Activated CD8-positive, alpha-beta memory T cell treated with anti-CD3 and anti-CD28 coated beads for 48 hours (primary cell): ENCODE measurements at places on chromosomes 4 and X.

GRCh38 chr4:14700544-14700943, 301.7 kb upstream of the CPEB2 start:
- no peak for DNase-seq

DNA sequence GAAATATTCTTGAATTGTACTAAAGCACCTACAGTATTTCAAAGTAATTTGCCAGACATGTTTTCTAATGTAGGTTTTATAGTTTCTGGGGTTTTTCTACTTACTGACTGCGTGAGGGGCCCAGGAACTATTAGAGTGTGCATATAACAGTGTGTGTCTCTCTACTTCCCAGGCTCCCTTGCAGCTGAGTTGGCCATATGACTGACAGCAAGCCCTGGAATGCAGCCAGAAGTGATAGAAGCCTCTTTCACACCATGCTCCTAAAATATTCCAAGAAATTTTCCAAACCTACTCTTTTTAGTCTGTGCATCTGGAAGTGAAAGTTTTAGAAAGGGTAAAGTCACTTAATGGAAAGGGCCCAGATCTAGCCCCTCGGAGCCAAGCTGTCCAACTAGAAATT, 96.7 kb upstream of the SLC7A11 start:
- DNase-seq, result no peak

- no peak for DNase-seq
Observed at GRCh38 chrX:124234348-124234747, 98.1 kb upstream of the TEX13D start.

DNA sequence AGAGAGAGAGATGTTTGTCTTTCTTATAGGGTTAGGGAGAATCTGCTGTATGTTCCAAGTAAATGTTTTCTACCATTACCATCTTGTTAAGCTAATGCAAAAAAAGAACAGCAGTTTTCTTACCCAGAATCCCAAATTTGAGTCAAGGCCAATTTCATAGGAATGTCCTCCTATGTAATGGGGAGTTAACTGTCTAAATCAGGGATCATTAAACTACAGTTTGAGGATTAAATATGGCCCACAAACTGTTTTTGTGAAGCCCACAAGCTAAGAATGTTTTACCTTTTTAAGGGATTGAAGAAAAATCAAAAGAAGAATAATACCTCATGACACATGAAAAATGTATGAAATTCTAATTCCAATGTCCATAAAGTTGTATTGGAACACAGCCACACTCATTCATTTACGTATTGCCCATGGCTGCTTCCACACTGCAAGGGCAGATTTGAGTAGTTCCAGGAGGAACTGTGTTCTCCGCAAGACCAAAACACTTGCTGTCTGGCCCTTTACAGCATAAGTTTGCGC, 113.2 kb upstream of the SPRY1 start:
- no peak for DNase-seq

- no peak for DNase-seq
Observed at GRCh38 chr4:110119880-110120279, 78.5 kb downstream of the ELOVL6 start.

DNA sequence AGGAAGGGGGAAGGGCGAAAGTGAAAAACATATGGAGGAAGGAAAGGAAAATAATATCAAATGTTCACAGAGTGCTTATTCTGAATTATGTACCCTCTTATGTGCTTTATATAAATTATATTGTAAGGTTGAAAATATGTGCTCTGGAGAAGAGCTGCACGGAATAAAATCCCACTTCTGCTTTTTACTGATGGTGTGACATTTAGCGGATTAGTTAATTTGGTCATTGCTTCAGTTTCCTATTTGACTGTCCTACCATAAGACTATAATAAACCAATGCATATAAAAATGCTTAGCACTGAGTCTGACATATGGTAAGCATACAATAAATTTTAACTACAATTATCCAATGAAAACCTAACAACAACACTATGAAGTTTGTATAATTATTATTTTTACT, 86.2 kb downstream of the NPFFR2 start:
- no peak for DNase-seq

GRCh38 chr4:115453416-115453815, 340.0 kb upstream of the NDST4 start:
- no peak for DNase-seq

GRCh38 chrX:148601034-148601433, 100.6 kb downstream of the AFF2 start:
- DNase-seq, result no peak

DNA sequence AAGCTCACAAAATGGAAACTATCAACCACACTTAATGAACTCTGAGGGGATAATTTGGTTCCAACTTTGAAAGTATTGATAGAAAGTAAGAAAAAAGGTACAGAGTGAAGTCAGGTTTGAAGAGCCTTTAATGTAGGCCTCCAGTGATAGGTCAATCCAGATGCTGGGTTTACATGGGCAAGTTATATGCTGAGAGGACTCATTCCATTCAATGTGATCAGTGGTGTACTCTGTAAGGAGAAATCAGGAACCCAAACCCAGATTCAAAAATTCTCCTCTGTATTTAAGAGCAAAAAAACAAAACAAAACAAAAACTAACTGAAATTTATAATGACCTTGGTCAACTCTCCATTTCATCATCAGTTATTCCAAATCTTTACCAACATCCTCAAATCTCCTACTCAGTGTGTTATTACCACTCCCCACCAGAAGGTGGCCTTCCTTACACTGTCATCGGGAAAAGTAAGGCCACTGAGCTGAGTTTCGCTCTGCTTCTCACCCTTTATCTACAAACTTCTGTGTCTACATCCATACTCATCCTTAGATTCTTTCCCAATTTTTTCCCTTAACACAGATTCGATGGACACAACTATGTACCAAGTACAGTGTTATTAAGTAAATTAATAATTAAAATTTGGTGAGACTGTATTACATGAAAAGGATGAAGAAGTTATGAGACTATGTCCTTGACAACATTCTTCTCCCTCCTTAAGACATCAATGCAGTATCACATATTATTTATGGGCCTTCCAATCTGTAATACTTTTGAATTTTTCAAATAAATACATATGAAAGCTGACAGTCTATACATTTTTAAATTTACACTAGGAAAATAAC, 88.3 kb downstream of the ZAR1 start:
- no peak for DNase-seq

- DNase-seq, result no peak
Observed at GRCh38 chr4:82585690-82586435, 24.1 kb upstream of the TMEM150C start.

DNA sequence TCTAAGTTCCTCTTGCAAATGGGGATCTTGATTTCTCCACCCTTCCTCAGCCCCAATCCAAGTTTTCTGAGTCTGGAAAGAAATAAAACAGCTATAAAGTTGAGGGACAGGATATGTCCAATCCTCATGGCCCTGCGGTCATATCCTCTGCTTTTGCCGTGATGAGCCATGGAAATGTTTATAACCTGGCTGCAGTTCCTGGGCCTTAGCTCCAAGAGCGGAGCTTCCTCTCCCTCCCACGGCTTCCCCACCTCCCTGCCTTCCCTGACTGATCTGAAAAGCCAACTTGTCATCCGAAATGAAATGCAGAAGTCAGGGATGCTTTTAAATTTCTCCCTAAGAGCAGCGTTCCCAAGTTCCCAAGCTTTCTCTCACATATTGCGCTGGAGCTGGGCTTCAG, 221.5 kb upstream of the SFRP2 start:
- DNase-seq, result no peak

DNA sequence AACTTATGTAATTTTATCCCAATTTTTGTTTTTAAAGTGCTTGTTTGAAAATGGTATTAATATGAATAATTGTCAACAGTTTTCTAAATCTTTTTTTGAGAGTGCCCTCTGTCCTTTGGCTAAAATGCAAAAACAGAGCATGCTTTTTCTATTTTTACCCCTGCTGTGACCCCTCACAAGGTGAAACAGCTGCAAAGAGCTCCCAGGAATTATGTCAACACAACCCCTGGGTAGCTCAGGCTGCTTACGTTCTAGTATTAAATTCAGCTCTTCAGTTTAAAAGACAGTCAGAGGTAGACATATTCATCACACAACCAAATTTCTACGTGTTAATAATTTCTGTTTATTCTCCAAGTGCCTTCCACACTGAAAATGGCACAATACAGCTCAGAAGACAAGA, 367.5 kb downstream of the PRDM5 start:
- no peak for DNase-seq

DNA sequence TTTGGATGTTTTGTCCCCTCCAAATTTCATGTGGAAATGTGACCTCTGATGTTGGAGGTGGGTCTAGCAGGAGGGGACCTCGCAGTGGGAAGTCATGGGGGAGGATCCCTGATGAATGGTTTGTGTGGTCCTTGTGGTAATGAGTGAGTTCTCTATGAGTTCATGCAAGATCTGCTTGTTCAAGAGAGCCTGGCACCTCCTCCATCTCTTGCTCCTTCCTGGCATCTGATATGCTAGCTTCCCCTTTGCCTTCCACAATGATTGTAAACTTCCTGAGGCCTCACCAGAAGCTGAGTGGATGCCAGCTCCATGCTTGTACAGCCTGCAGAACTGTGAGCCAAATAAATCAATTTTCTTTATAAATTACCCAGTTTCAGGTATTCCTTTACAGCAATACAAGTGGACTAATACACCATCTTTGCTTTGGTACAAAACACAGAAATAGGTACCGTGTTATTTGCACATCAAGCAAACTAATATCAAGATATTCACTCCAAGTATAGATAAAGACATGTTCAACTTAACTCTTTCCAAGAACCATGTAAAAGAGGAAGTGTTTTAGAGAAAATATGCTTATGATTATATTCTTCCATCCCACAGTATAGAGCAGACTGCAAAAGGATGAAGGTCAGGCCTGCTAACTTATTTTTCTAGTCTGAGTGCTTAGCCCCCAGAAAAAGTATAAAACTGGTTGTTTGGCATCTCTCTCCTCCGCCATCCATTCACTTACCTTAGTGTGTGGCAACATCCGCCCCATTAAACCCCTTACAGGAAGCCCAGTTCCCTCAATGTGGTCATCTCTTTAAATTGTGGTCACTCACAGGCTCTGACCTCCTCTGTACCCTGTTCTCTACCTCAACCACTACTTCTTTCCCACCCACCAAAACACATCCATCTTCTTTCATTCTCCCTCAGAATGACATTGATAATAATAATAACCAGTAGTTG, 6.7 kb downstream of the ARAP2 start:
- no peak for DNase-seq

- no peak for DNase-seq
Observed at GRCh38 chr4:143224255-143224654, 39.5 kb downstream of the USP38 start.

DNA sequence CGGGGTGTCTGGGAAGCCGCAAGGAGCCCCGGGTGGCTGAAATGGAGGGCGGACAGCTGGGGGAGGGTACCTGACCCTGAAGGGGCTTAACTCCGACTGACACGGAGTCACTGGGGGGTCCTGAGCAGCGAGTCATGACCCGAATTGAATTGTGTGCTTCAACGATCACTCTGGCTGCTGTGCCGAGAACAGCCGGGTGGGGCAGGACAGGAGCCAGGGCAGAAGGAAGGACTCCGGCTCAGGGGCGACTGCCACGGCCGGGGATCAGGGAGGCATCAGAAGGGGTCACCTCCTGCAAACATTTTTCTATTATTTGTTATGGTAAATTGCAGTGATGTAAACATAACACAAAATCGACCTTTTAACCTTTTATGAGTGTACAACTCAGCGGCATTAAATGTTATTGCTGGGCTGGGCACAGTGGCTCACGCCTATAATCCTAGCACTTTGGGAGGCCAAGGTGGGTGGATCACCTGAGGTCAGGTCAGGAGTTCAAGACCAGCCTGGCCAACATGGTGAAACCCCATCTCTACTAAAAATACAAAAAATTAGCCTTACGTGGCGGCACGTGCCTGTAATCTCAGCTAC, 21.6 kb downstream of the ZFYVE28 start:
- DNase-seq, result no peak

GRCh38 chrX:721354-721753, 90.8 kb downstream of the SHOX start:
- DNase-seq, result no peak

- no peak for DNase-seq
Observed at GRCh38 chr4:47160095-47160494, 128.7 kb downstream of the GABRB1 start.

DNA sequence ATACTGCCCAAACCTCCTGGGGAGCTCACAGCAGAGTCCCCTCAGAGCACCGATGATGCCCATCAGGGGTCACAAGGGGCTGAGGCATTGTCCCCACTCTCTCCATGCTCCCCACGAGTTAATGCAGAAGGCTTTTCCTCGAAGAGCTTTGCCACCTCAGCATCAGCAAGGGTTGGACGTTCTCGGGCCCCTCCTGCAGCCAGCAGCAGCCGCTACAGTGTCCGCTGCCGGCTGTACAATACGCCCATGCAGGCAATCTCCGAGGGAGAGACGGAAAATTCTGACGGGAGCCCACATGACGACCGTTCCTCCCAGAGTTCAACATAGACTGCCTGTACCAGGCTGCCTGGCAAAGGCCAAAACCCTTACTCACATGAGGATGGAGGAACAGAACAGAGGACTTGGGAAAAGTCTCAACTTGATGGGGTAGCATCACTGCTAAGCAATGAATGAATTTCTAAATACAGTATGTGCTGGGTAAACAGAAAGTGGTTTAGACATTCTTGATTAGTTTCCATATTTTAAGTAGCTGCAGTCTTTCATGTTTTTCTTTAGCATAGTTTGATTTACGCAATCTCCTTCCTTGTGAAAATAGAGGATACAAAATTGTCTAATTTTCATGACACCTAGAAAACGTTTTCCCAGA, 5.0 kb upstream of the SCML1 start:
- no peak for DNase-seq

GRCh38 chrX:40085714-40086113, 12.0 kb downstream of the BCOR start:
- DNase-seq, result no peak

GRCh38 chrX:130793975-130794374, 109.0 kb downstream of the ENOX2 start:
- DNase-seq, result no peak

DNA sequence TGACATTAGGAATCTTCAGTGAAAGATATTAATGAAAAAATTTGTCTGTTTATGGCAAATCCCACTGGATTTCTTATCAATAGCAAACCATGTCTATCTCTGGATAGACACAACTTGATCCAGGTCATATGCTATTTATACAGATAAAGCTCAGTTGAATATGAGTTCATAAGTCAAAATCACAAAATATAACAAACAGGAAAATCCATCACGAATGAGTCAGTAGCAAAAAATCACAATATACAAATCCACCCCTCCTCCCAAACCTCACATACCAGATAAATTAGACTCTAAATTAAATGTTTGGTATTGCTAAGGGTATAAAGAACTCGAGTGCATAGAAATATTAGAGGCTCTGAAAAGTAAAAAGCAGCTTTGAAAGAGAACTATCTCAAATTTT, 420.5 kb downstream of the TLL1 start:
- DNase-seq, result no peak

DNA sequence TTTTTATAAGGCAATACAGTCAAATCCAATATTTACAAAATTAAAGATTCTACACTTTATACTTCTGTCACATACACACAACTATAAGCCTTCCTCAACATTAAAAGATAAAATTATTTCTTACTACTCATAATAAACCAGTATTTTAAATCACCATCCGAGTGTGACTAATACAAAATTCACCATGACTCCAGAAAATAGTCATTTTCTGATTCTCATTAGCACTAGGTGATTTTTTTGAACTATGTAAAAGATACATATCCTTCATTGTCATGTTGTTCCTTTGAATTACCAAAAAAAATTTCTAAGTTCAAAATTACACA, 646 bp upstream of the SLC7A11 start:
- no peak for DNase-seq

- DNase-seq, result no peak
Observed at GRCh38 chr4:125826801-125827695, 512.3 kb downstream of the FAT4 start.
